B cell (primary cell): ENCODE measurements at places on chromosomes 2 and 18. TPM values are rescaled to one million over a fixed set of nuclear protein-coding genes. Genes with fewer than 3 reads are reported as not detected.
A peak's percentile ranks its signal among the peaks of the same experiment; 100 is the strongest.

DNA sequence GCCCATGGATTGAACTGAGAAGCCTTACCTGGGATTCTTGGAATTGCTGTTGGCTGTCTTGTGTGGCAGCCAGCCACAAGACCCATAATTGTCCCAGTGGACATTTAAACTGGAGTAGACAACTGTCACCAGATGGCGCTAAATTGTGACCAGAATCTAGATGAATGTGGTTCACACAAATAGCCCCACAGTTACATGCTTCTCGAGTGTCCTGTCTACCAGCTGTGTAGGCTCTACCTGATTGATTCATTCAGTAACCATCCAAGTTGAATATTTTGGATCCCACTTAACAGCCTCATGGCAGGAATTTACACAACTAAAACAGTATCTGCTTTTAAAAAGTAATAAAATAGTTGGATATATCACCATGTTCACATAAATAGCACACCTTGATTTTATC, 73.2 kb downstream of the MAP4K4 start:
- peak; percentile 59 for DNase-seq

DNA sequence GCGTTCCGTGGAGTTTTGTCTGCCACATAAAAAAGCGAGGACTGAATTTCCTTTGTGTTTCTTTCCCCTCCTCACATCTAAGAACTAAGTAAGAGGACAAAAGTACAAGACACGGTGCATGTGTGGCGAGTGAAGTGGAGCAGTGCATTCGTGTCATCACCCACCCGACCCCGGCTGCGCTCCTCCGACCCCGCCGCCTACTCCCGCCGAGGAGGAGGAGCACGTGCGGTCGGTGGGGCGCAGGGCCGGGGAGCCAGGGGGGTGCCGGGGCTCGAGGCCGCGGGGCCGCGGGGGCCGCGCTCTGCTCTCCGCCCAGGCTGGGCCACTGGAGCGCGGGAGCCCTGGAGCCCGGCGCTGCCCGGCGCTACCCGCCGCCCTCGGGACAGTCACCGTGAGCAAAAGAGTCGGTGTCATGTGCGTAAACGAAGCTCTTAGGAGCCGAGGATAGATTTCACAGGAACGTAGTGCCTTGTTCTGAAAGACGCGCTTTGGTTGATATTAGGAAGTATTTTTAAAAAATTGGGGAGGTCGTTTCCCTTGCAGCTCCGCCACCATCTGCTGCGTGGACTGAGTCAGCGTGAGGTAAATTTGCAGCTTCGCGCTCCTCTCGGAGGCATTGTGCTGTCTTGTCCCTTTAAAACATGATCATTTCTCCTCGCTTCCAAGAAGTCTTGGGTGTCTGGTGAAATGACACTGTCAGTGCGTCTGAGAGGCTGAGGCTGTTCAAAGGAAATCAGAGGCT, 11.0 kb downstream of the TBR1 start:
- peak; percentile 41 for DNase-seq

DNA sequence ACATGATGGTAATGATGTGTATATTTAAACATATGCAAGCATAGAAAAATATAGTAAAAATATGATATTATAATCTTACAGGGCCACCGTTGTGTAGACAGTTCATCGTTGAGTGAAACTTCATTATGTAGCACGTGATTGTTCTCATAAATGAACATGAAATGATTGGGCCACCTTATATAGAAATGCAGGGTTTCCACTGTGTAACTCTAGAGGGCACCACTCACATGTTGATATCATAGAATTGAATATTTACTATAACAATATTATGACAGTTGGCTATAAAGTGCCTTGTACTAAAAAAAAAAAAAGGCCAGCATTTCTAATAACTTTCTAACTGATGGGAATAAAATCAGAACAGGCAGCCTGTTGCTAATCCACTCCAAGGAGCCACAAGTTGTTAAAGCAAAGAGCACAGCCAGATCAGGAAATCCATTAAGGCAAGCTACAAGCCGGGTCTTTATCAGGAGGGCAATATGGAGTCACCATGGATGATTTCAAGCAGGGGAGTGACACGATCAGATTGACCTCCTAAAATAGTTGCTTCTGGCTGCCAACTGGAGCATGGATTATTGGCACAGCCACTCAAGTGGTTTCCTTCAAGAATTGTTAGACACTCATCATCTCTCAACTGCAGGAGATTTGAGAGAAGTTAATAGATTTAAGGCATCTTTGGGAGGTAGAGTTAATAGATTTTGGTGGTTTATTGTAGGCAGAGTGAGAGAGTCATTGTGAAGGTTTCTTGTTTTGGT, 16.7 kb downstream of the IL1F10 start:
- DNase-seq = peak; percentile 30

DNA sequence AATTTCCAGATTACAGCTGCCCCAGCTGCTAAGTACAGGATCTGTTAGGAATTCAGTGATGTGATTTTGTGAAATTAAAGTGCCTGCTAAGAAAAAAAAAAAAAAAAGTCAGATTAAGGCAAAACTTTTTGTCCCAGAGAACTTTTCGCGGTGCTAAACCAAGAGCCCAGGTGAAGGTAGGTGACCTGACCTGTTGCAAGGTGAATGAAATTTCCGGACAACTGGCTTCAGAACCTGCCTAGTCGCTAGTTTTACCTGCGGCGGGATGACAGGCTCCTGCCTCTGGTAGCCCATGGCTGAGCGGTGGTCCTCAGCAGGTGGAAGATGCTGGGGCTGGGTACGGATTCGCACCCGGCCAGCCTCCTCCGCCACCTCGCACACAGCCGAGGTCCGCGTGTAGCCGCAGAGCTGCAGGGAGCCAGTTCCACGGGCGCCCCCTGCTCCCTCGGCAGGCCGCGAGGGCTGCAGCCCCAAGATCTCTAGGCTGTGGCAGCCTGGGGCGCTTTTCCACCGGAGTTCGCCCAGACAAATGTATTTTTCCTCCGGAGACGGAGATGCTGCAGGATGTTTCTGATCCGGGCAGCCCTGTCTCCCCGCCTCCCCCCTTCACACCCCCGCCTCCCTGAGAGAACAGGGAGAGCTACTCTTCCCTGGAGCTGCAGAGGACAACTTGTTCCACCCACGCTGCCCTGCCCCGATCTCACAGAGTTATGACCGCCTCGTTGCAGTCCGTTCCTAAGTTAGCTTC, at the start of gene SLC38A11:
SLC38A11 (minus strand) TSS at position 572 of the 748 bp plus-strand sequence; CDS start at position 294, 278 bp downstream.
- DNase-seq = peak; percentile 48

The MDH1B gene
- total RNA-seq = 0.34 TPM in 1 of 2 replicates, not detected in the other

The PID1 gene
- total RNA-seq = 0.46 TPM in 1 of 2 replicates, not detected in the other

The STARD6 gene
- total RNA-seq = not detected in 2 replicates

The LBX2 gene
- total RNA-seq = 0.97 and 2.0 TPM in 2 replicates

The TACR1 gene
- 0.05 TPM in 1 of 2 replicates, not detected in the other for total RNA-seq

The RFX8 gene
- not detected in 2 replicates for total RNA-seq
